ENCODE measurements at places on chromosomes 7 and 10. TPM values are rescaled to one million over a fixed set of nuclear protein-coding genes. Genes with fewer than 3 reads are reported as not detected.

Gene TMEM236
- 1.1 TPM for total RNA-seq

Gene CLCN1
- total RNA-seq = 0.68 TPM

Gene ADARB2
- 0.71 TPM for total RNA-seq

Gene C10orf62
- total RNA-seq = 1.2 TPM

Gene CRYGN
- not detected for total RNA-seq

All from thoracic aorta (tissue), 2 donors.